ENCODE measurements at places on chromosomes 7 and 10.

GRCh38 chr10:51700228-51700817 is 928 bp upstream of the CSTF2T start:
- peak; percentile 76 for DNase-seq

DNA sequence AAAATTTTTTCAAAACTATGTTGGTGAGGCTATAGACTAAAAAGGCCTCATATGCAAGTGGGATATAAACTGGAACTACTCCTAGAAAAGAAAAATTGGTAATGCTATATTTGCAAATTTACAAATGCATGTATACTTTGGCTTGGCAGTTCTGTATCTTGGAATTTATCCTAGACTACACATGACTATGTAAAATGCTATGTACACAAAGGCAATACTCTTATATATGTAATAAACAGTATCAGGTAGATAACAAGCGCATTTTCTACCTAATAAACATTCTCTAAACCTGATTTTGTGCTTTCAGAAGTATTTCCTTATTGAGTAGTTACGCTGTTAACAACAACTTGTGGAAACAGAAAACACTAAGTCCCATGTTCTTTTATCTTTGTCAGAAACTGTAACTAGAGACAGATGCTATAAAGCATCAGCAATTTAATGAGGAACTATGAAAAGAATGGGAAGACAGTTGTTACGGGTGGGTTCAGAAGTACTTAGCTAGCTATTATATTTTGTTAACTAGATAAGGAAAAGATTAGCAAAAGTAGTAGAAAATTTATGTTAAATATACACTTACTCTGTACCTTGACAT is 107.8 kb downstream of the ARHGAP12 start:
- DNase-seq = no peak

- DNase-seq = peak; percentile 62
Measured at GRCh38 chr7:135930565-135931461, 46.3 kb downstream of the MTPN start.

GRCh38 chr10:2303169-2303568 is 565.8 kb upstream of the ADARB2 start:
- no peak for DNase-seq

DNA sequence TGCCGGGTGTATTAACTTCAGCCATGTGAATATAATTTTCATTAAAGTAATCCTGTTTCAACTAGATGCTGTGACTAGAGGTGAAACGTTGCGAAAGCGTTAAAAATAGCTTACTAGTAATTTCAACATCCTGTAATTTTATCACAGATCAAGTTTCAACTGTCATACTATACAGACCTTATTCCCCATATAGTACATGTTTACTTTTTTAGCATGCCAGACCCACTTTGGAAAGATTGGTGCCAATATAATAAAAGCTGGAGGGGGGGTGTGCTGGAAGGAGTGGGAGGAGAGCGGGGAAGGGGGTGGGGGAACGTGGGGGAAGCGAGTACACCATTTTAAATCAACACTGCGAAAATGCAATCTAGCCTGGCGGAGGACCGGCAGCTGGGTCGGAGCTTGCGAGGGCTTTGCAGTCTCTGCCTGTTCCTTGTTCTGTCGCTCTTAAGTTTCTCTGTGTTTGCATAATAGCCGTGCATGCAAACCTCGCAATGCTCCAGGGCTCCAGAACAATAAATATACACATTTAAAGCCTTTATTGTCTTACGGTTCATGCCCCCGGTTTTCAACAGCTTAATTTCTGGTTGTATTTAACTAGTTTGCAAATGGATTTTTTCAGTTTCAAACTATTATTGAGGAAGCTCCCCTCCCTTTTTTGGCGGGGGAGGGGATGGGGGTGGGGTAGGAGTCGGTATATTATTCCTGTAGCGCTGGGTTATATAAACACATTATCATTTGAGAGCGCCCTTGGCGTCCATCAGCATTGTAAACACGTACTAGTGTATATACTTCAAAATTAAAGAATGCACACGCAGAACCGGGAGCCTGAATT is 1.3 kb upstream of the ARID5B start:
- peak; percentile 79 for DNase-seq

DNA sequence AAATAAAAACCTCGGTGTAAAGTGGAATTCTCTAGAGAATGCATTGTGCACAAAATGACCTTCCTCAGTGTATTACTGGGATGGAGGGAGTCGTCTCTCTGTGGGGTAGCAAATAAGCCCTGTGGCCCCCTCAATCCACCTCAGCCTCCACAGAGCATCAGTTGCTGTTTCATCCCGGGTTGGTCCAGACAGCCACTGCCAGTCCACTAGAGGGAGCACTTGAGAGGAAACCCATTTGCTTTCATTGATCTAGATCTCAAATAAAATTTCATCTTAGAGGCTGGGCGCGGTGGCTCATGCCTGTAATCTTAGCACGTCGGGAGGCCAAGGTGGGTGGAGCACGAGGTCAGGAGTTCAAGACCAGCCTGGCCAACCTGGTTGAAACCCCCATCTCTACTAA is 1128.7 kb downstream of the CNTNAP2 start:
- DNase-seq = peak; percentile 58

DNA sequence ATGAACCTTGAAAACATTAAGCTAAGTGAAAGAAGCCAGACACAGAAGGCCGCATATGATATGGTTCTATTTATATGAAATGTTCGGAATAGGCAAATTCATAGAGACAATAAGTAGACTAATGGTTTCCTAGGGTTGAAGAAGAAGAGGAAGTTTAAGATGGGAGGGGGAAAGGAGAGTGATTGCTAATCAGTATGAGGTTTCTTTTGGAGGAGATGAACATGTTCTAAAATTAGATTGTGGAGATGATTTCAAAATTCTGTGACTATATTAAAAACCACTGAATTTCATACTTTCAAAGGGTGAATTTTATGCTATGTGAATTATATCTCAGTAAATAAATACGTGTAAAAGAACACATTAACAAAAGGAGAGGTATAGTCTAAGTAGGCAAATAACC is 176.4 kb upstream of the HPS1 start:
- no peak for DNase-seq

DNA sequence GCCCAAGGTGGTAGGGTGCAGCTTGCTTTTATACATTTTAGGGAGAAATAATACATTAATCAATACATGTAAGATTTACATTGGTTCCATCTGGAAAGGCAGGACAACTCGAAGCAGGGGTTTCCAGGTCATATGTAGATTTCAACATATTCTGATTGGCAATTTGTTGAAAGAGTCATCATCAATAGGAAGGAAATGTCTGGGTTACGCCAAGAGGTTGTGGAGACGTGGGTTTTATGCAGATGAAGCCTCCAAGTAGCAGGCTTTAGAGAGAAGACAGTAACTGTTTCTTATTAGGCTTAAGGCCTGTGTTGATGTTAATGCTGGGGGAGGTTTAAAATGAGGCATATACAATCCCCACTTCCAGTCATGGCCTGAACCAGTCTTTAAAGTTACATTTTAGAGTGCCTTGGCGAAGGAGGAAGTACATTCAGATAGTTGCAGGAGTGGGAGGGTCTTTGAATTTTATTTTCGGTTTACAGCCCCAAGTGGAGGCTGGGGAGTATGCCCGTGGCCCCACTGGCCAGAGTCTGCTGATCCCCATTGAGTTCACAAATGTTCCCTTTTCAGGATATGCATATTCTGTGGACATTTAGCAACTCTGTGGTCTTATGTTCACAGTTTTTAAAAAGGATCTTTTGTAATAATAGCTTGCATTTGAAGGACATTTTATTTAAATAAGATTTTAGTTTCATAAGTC is 166.0 kb upstream of the GDF10 start:
- no peak for DNase-seq

- DNase-seq = no peak
Measured at GRCh38 chr7:129926618-129927017, 26.1 kb downstream of the UBE2H start.

GRCh38 chr7:24975172-24975571 is 4.8 kb downstream of the OSBPL3 start:
- no peak for DNase-seq

GRCh38 chr10:97882142-97883091 is 32.8 kb downstream of the GOLGA7B start:
- DNase-seq = peak; percentile 84

DNA sequence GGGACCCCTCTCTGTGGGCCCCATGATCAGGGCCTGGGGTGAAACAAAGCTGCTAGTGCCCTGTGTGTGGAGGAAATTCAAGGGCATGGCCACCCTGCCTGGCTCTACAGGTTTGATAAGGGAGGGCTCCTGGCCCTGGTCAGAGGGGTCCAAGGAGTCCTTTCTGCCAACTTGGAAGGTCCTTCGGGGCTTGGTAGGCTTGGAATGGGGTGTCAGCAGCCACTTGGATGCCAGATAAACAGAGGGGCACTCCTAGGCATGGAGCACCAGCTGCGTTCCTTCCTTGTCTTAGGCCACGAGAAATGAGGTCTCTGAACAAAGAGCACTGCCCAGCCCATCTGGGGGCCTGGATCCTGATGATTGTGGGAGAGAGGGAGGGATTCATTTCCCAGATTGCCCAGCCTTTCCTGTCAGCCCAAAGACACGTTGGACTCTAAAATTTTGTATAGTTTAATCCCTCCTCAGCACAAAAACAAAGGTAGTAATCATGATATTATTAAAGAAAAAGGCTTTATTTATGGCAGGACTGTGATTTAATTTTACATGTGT is 5.1 kb downstream of the MTURN start:
- DNase-seq = no peak

DNA sequence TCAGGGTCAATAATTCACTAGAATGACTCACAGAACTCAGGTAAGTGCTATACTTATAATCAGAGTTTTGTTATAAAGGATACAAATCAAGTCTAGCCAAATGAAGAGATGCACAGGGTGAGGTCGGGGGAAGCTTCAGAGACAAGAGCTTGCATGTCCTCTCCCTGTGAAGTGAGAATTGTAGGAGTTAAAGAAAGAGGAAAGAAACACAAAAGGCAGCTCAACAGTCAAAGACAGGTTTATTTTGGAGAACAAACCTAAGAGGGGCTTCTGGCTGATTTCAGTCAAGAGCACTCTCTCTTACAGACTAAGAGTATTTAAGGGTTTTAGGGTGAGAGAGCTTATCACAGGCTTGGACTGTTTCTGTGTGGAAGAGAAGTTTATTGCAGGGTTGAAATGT is 600.5 kb upstream of the C7orf33 start:
- no peak for DNase-seq

- DNase-seq = no peak
Measured at GRCh38 chr7:135158141-135158655, 10.3 kb downstream of the TMEM140 start.

DNA sequence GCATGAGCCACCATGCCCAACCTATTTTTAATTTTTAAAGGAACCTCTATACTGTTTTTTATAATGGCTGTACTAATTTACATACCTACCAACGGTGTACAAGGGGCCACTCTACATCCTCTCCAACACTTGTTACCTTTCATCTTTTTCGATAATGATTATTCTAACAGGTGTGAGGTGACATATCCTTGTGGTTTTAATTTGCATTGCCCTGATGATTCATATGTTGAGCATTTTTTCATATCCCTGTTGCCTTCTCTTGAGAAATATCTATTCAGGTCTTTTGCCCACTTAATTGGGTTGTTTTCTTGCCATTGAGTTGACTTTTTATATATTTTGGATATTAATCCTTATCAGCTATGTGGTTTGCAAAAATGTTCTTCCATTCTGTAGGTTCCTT is 167.0 kb downstream of the CTTNBP2 start:
- DNase-seq = no peak

DNA sequence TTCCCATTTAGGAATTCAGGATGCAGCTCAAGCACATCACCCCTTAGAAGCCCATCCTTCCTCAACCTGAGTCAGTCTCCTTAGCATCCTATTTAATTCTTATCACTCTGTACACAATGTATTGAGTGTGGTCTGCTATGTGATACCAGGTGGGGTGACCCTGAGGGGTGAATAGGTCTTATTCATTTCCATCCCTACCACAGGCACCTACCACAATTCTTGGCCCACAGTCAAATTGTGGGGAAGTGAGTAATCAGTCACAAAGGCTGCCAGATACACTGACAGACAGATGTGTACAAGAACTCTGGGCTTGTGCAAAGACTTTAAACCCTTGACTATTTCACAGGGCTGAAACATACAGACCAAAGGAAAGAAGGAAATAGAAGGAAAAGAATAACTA is 560.5 kb downstream of the PARD3 start:
- DNase-seq = peak; percentile 66

GRCh38 chr7:144991041-144991440 is 155.2 kb upstream of the TPK1 start:
- no peak for DNase-seq

- DNase-seq = no peak
Measured at GRCh38 chr10:50422259-50422658, 170.9 kb upstream of the ASAH2 start.

DNA sequence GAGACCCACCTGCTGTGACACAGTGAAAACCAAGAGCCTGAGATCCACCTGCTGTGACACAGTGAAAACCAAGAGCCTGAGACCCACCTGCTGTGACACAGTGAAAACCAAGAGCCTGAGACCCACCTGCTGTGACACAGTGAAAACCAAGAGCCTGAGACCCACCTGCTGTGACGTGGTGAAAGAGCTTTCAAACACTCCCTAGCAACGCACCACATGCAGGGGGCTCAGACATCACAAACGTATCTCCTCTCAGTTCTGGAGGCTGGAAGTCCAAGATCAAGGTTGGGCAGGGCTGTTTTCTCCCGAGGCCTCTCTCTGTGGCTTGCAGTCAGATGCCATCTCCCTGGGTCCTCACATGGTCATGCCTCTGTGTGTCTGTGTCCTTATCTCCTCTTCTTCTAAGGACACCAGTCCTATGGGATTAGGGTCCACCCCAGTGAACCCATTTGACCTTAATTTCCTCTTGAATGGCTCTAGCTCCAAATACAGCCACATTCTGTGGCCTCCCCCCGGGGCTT is 43.8 kb downstream of the INSIG1 start:
- no peak for DNase-seq

DNA sequence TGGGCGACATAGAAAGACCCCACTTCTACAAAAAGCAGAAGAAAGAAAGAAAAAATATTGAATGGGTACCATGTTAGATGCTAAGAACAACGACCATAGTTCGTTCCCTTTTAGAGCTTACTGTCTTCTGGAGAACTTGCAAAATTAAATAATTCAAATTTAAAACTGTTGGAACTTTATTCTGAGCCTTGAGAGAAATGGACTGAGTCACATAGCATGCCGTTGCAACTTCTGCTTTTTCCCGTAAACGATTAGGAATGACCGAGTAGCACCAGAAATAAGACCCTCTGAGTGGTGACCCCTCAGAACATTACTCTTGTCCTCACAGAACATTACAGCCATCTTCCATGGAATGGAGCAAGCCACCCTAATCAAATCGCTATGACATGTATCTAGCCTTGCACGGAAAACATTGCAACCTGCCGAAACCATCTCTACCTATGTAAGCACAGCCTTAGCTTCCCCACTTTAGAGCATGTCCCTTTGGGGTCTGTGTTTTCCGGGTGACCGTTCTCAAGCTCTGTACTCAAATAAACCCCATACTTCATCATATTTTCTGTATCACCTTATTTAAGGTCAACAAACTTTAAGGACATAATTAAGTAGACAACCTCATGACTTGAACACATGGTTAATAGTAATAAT is 179.1 kb downstream of the PRKCQ start:
- DNase-seq = no peak

- DNase-seq = no peak
Measured at GRCh38 chr7:43328336-43328735, 215.9 kb downstream of the HECW1 start.

- DNase-seq = no peak
Measured at GRCh38 chr10:123140164-123140982, 4.6 kb downstream of the HMX3 start.

- DNase-seq = no peak
Measured at GRCh38 chr7:33276325-33276724, 147.0 kb downstream of the BBS9 start.

Data from fibroblast of pulmonary artery (primary cell).